ENCODE measurements at places on chromosomes 6 and 20. TPM values are rescaled to one million over a fixed set of nuclear protein-coding genes. Genes with fewer than 3 reads are reported as not detected.

Gene SLC17A3
- not detected for total RNA-seq

GRCh38 chr6:16318538-16318937, 80.2 kb downstream of the GMPR start:
- DNase-seq, result no peak

DNA sequence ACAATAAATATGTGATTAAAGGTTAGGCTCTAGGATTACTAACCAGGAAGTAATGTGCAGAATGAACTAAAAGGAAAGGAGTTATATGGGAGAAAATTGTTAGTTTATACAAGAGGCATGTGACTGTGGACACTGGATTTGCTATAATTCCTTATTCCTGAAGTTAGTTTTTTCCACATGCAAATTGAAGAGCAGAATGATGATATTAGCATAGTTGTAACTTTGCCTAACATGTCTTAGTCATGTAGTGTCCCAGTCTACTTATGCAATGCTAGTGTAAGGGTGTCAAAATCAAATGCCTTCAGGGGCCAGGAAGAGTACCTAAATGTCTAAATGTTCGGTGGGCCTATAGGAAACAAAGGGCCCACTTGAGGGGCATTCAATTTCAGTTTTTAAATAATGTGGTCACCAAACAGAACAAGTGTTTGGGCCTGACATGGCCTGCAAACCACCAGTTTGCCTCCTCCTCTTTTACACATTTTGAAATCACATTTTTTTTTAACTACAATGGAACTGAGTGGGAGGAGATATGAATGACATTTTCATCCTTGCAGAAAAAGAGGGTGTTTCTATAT, 28.0 kb upstream of the CEP85L start:
- no peak for DNase-seq

Gene TPX2
- 2.0 TPM for total RNA-seq

Gene CPNE5
- 63.5 TPM for total RNA-seq

Gene SLC2A10
- 5.6 TPM for total RNA-seq

DNA sequence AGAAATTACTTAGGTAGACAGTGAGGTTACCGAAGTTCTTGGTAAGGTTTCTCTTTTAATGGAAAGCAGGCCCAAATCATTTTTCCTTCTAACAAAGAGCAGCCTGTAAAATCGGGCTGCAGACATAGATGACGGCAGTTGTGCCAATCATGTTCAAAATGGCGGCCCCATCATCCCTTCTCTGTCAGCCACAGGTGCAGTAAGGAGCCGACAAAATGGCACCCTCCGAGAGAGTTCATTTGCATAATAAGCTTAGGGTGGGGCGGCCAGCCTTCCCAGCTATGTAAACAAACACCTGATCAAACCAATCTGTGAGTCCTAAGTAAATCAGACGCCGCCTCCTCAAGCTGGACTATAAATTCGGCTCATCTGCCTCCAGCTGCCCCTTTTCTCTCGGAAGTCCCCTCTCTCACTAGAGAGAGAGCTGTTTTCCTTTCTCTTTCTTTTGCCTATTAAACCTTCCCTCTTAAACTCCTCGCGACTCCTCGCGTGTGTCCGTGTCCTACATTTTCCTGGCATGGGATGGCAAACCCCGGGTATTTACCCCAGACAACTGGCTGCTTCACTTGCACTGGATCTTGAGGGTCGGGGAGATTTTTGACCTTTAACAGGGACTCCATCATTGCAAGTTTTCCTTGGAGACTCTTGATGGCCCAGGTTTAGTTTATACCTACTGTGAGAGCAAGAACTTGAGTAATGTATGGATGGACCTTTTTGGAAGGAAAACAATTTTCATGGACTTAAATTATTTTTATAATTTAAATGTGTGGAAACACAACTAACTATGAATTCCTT, 8.9 kb upstream of the DDR1 start:
- no peak for DNase-seq

Gene PAX1
- not detected for total RNA-seq

Gene OR2H2
- total RNA-seq, result not detected

DNA sequence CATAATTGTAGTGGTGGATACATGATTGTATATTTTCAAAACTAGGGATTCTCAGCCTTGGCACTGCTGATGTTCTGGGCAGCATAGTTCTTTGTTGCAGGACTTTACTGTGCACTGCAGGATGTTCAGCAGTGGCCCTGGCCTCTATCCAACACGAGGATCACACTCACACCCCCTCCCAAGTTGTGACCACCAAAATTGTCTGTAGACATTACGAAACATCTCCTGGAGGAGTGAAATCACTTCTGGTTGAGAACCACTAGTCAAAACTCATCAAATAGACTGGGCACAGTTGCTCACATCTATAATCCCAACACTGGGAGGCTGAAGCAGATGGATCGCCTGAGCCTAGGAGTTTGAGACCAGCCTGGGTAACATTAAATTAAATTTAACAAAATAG, 123.1 kb upstream of the CDYL start:
- DNase-seq, result no peak
